ENCODE measurements at places on chromosomes 11 and 22.

DNA sequence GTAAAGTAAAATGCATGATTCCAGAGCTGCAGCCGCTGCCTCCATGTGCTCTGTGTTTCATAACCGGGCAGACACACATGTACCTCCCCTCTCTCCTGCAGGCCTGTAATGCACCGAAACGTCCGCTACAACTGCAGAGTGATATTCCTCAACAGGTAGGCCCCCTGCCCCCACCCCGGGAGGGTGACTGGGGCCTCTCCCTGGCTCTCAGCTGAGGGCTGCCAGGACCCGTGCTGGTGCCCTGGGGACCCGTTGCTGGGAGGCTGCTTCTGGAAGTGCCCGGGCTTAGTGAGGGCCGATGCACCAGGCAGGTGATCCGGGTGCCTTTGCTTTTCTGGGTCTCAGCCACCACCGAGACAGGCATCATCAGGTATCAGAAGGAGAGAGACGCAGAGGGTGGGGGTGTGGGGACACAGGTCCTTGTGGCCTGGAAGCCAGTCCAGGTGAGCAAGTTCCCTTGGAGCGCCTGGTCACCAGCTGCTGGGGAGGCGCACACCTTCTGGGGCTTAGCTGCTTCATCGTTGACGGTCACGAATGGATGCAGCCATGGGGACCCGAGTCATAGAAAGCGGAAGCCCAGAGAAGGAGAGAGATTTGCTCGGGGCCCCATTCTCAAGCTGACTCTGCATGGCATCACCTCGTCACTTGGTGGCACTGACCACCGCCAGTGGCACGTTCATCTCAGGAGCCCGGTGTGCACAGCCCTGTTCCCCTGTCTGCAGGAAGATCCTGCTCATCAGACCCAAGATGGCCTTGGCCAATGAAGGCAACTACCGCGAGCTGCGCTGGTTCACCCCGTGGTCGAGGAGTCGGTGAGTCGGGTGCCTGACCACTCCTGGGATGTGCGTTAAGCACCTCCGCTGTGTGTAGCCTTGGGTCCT lies 10.6 kb downstream of the NADSYN1 start:
- no peak for DNase-seq

DNA sequence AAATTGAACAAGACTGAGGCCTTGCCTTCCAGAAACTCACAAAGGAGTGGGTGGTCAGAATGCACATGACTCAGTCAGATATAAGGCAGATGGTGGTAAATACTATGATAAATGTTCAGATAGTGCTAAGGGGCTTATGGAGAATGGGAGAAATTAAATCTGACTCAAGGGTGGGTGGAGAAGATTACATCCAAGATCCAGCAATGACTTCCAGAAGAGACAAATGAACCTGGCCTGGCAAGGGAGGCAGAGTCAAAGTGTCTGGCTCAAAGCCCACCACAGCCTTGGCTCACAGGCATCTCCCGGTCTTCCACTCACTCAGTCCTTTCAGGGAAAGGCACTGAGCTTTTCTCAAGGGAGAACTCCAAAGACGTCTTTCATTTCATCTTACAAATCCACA lies 6.1 kb upstream of the ZBTB16 start:
- no peak for DNase-seq

GRCh38 chr11:36596880-36597279 lies 1.2 kb downstream of the RAG2 start:
- no peak for DNase-seq

DNA sequence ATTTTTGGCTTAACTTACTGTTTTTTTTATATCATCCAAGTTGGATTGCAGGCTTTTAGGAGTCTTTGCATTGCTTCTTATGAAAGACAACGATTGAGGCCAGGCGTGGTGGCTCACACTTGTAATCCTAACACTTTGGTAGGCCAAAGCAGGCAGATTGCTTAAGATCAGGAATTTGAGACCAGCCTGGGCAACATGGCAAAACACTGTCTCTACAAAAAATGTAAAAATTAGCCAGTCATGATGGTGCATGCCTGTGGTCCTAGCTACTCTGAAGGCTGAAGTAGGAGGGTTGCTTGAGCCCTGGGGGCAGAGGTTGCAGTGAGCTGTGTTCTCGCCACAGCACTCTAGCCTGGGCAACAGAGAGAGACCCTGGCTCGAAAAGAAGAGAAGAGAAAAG lies 56.6 kb downstream of the BID start:
- no peak for DNase-seq

DNA sequence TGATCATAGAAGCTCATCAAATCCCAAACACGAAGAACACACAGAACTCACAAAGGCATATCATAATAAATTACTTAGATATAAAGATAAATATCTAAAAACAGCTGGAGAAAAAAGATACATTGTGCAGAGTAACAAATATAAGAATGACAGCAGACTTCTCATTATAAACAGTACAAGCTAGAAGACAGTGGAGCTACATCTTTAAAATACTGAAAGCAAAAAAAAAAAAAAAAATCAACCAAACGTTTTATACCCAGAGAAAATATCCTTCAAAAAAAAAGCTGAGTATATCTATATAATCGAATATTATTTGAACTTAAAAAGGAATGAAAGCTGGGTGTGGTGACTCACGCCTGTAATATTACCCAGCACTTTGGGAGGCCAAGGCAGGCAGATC lies 90.0 kb downstream of the SBF2 start:
- no peak for DNase-seq

GRCh38 chr11:83124636-83125424 lies 32.1 kb upstream of the PCF11 start:
- no peak for DNase-seq

DNA sequence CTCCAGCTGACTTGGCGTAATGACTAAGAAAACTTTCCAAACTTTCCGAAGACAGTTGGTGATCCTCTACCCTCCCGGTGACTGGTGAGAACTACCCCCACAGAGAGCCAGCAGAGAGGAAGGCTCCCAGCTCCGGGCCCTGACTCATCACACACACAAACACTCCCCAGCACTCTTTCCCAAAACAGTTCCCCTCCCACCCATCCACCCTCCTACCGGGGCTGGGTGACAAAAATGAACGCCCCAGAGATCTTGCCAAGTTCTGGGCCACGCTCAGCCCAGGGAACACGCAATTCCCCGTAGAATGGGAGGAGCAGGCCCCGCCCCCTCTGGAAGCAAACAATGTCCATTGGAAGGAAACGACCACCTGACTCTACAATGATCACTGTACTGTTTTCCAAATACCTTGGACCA lies 21.3 kb upstream of the JAM3 start:
- DNase-seq: peak; percentile 82

GRCh38 chr11:44417731-44418455 lies 108.0 kb upstream of the ALX4 start:
- no peak for DNase-seq

GRCh38 chr11:96293109-96293508 lies 49.9 kb downstream of the MAML2 start:
- no peak for DNase-seq

DNA sequence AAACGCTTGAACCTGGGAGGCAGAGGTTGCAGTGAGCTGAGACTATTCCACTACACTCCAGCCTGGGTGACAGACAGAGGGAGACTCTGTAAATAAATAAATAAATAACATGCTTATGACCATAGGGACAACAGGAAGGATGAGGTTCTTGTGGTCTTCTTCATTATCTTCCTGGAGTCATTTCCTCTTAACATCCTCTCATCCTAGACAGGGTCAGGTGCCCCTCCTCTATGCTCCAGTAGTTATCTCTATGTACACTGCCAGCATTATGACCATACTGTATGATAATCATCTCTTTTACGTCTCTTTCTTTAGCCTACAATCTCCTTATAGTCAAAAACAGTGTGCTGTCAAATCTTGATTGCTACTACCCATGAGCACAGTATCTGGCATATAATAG lies 17.7 kb downstream of the RAB30 start:
- no peak for DNase-seq

- no peak for DNase-seq
These were observed 215.0 kb upstream of the CTSC start for GRCh38 chr11:88552379-88553062.

- no peak for DNase-seq
These were observed 11.4 kb downstream of the TBCEL start for GRCh38 chr11:121035169-121035755.

DNA sequence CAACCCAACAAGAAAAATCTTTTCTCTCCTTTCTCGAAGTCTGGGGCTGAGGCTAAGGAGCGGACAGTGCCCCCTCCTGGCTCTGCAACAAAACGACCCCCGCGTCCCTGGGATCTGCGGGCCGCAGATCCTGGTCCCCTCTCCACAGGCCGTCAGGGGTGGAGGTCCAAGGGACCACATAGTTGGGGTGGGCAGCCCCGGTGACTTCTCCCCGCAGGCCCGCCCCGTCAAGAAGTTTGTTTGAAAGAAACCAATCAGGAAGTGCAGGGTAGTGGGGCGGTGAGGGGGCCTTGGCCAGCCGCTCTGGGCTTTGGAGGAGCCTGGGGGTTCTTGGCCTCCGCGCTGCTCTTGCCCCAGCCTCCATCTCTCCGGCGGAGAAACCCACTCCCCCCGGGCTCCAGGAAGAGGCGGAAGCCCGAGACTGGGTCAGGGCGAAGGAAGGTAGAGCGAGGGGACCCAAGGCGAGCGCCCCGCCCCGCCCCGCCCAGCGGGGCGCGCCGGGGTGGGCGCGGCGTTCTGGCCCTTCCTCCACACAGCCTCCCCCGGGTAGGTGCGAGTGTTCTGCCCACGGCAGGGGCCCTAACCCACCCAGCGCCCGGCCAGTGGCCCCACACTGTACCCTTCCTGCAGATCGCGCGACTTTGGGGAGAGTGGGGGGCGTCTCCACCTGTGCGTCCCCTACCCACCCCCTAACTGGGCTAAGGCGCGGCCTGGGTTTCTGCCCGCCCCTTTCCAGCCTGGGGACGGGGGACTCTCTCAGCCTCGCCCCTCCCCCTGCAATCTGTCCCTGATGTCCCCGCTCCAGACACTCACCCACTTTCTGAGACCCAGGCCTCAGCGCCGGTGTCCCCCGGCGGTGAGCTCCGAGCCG lies 1.3 kb downstream of the TP53I11 start:
- no peak for DNase-seq

GRCh38 chr11:22433094-22433455 lies 94.9 kb downstream of the SLC17A6 start:
- DNase-seq: no peak

DNA sequence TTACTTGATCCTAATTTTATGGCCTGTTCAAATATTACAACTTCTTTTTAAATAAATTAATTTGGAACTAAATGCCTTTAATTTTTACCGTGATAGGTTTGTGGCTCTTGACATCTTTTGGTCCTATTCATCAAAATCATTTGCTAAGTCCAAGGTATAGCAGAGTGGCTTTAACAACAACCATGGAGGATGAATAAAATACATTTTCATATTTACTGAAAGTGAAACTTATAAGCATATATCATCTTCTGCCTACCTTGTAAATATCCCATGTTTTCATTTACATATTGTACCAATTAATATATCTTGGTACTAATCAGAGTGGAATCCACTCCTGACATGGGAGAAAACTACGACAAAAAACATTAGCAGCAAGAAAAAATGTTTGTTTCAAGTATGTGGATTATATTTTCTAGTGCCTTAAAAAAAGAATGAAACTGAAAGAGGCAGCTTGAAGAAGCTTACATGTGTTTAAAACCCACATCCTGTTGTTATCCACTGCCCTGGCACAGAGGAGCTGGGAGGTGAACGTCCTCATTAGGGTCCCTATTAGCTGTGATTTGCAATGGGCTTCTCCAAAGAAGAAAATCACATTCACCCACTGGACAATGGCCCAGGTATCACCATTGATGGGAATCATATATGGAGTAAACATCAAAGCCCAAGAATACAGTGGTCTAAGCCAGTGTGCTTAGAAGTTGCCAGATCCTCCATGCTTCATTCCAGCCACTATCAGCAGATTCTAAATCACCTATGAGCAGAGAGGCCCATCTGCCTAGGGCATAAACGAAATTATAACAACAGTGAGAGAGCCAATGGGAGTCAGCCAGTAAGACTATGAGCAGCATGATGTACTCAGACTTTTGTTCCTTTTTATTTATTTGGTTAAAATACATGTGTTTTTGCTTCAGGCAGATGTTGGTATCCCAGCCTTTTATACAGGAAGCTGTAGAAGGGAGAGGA lies 84.7 kb downstream of the MAML2 start:
- DNase-seq: no peak

DNA sequence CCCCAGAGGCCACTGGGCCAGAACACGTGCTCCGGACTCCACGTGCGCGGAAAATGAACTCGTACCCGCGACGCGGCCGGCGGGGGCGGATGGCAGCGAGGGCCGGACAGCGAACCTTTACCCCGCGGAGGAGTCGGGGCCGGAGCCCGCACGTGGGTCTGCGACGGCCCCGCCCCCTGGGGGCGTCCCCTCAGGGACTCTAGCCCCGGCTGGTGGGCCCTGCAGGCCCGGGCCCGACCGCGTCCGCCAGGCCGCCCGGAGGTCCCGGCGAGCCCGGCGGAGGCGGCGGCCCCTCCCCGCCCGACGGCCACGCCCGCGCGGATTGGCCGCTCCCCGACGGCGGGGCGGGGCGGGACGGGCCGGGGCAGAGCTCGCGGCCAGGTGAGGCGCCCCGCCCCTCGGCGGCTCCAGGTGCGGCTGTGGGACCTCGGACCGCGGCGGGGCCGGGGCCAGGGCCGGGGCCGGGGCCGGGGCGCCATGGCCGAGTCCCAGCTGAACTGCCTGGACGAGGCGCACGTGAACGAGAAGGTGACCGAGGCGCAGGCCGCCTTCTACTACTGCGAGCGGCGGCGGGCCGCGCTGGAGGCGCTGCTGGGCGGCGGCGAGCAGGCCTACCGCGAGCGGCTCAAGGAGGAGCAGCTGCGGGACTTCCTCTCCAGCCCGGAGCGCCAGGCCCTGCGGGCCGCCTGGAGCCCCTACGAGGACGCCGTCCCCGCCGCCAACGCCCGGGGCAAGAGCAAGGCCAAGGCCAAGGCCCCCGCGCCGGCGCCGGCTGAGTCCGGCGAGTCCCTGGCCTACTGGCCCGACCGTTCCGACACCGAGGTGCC lies at the start of gene FAM83F:
FAM83F (plus strand) TSS at position 389 of the 827 bp plus-strand sequence; CDS start at position 478, 89 bp downstream.
- DNase-seq: no peak

DNA sequence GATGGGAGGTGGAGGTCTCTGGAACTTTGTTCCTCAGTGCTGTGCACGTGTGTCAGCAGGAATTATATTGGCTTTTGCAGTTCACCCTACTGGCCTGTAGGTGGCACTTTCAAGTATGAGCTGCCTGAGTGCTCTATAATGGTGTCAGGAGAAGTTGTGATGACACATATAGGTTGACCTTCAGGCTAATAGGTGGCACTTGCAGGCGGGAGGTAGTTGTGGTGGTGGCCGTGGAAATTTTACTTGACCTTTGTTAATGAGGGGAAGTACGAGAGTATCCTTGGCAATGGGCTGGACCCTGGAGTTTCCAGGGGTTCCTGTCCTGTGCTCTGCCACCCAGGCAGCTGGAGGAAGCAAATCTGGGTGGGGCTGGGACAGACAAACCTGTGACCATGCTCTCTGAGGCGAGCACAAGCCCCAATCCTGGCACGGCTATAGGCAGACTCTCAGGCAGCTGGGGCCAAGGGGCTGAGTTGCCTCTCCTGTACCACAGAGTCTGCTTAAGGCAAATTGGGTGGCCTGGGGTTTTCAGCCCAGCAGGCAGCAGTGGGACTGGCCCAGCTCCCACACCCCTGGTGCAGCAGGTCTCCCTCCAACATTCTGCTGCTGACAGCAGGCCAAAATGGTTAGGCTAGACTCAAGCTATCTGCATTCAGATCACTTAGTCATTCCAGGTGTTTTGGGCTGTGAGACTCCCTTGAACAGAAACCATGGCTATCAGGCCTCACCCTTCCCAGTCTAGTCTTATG lies 147.5 kb upstream of the CTSC start:
- DNase-seq: no peak
